Stimulated activated CD8-positive, alpha-beta memory T cell treated with anti-CD3 and anti-CD28 coated beads, Interleukin-7, amount 100 ng/mL, for 1 hour (primary cell): ENCODE measurements at places on chromosomes 2 and 18.

GRCh38 chr2:24659862-24660261 is 133.3 kb downstream of the PTRHD1 start:
- no peak for DNase-seq

DNA sequence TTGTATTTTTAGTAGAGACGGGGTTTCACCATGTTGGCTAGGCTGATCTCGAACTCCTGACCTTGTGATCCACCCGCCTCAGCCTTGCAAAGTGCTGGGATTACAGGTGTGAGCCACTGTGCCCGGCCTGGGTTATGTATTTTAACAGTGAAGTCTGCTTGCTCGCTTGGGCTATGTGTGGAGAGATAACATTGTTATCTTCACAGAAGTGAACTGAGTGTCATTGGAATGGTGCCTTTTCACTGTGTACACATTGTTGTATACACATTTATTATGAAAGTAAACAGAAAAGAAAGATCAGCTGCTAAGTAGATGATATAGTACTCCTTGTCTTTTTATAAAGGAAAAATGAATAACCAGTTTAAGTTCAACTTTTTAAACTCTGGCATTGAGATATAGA is 30.4 kb downstream of the RNF138 start:
- no peak for DNase-seq

- DNase-seq, result no peak
Measured at GRCh38 chr2:105590780-105591660, 153.7 kb upstream of the NCK2 start.

- DNase-seq, result no peak
Measured at GRCh38 chr2:218065239-218066006, 3.6 kb upstream of the RUFY4 start.

DNA sequence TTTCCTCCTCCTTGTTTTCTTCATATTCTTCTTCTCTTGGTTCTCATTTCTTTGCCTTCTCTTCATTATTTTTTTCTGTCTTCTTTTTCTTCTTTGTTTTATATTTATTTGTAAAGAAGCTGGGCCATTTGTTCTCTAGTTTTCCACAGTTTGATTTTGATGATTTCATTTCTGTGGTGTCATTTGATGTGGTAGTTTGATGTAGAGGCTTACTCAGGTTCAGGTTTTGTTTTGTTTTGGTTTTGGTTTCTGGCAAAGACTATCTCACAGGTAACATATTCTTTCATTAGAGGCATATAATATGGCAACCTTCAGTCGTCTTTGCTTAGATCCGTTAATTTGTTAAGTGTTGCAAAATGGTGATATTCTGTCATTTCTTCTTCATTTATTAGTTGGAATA is 75.3 kb downstream of the BABAM2 start:
- DNase-seq, result no peak

- DNase-seq, result no peak
Measured at GRCh38 chr2:38528008-38528442, 74.7 kb downstream of the HNRNPLL start.

GRCh38 chr2:174882416-174882815 is 118.1 kb upstream of the CHRNA1 start:
- DNase-seq, result no peak

GRCh38 chr18:54479365-54479764 is 111.7 kb upstream of the DYNAP start:
- DNase-seq, result no peak

- no peak for DNase-seq
Measured at GRCh38 chr2:11710632-11711353, 35.6 kb upstream of the LPIN1 start.

DNA sequence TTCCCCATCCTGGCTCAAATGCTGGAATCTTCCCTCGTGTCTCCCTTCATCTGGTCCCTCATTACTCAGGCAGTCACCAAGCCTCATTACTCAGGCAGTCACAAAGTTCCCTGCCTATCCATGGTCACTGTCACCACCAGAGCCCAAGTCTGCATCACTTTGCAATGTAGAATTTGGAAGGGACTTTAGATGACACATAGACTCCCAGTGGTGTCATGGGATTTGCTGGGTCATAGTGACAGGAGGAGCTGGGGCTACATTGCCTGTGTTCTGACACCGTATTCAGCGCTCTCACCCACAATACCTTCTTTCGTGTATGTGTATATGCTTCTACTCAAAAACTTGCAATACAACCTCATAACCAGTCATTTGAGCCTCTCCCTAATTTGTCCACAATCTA is 2.1 kb upstream of the EMILIN1 start:
- no peak for DNase-seq

GRCh38 chr18:29560270-29560669 is 1383.3 kb upstream of the CDH2 start:
- DNase-seq, result no peak

GRCh38 chr2:70832386-70832785 is 3.2 kb downstream of the CD207 start:
- no peak for DNase-seq

GRCh38 chr2:30511122-30512083 is 64.4 kb downstream of the LCLAT1 start:
- no peak for DNase-seq

DNA sequence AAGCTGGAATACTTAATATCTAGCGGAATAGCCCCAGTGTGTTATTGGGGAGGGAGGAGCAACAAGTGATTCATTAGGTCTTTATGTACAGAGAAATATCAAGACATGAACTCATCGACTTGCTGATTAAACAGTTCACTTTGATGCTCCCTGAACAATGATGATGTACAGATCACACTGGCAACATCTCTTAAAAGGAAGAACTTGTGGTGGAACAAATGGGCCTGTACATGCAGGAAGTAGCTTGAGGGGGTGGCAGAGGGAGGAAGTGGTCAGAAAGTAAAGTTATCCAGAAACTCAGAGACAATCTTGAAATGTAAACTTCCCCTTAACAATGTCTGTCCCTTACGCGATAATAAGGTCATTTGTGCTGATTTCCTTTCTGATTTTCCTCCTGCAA is 90.5 kb downstream of the NXPH2 start:
- no peak for DNase-seq

- DNase-seq, result no peak
Measured at GRCh38 chr2:133819906-133820305, 251.6 kb upstream of the NCKAP5 start.

DNA sequence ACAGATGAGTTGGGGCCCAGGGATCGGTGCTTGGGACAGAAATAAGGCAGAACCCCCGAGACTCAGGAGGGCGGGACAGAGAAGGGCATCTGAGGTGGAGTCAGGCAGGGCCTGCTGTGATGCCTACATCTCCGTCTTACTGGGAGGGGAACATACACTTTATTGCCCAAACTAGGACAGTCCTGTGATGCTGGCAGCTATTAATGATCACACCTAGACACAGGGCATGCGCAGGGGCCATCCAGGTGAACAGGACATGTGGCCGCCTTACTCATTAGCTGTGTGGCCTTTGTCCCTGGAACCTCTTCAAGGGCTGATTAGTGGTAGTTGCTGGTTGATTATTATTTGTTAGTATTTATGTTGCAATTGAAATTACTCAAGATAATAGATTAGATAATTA is 33.2 kb downstream of the MLPH start:
- no peak for DNase-seq

DNA sequence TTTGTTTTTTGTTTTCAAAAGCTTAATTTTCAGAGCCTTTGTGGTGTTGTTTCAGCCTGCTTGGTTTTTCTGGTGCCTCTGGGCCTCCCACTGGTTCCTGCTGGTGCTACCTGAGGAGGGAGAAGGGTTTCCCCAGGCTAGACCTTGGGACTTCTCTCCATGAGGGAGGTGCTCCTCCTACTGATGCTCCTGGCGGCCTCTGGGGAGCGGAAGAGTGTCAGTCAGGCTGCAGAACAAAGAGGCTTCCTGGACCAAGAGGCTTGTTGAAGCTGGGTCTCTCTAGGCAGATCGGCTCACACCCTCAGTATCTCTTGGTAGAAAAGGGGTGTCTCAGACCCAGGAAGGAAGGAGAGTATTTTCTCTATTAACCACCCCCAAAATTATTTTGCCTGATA is 32.2 kb downstream of the RFX8 start:
- DNase-seq, result no peak

DNA sequence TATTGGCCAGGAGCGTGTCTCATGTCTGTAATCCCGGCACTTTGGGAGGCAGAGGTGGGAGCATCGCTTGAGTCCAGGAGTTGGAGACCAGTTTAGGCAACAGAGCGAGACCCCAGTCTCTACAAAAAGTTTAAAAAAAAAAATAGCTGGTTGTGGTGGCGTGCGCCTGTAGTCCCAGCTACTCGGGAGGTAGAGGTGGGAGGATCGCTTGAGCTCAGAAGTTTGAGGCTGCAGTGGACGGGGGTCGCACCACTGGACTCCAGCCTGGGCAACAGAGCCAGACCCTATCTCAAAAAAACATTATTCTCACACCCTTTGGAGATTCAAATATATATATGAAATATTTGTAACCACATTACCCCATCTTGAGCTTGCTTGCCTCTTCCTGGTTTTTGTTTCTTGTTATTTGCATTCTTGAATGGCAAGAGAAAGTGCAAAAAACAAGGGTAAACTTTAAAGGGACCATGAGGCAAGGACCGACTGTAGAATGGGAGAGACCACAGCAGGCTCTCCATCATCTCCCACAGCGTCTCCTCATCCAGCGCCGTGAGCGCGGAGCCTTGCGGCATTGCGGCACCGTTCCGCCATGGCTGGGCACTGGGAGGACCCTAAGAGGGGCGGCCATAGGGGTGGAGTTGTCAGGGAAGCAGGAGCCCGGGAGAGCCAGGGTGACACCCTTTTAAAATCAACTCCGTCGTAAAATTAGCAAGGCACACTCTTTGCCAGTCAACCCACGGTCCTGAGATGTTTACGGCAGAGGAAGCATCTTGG is 1.4 kb downstream of the ELP2 start:
- no peak for DNase-seq

DNA sequence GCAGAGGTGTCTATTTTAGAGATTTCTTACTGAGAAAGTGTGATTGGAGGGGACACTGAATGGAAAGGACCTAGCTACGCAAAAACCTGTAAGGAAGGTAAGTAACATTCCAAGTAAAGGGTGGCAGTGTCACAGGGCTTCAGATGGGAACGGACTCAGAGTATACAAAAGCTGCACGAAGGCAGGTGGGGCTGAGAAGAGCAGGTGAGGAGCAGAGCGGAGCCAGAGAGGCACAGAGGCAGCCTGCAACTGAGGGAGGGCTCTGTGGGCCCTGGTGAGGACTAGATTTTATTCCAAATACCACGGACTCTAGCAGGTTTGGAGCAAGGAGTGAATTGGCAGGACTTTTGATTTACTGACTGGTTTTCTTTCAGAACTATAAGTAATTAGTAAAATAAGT is 331.3 kb upstream of the PKDCC start:
- DNase-seq, result no peak

GRCh38 chr18:9380621-9381395 is 46.2 kb downstream of the TWSG1 start:
- DNase-seq, result no peak

DNA sequence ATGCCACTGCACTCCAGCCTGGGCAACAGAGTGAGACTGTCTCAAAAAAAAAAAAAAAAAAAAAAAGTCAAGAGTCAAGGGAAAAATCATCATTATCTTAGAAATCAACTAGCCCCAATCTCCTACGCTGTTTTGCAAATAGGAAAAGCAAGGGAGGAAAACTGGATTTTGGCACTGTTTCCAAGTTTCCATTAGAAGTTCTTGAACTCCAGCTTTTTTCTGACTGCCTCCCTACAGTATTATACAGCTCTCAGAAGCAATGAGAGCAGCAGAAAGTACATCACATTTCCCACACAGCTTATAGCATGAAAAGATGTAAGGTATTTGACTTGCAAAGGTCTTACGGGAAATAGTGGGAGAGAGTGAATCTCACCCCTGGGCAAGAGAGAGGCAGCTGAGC is 127.8 kb downstream of the OSR1 start:
- no peak for DNase-seq

GRCh38 chr2:195407783-195408182 is 249.2 kb upstream of the SLC39A10 start:
- DNase-seq, result no peak

- no peak for DNase-seq
Measured at GRCh38 chr2:238336793-238337444, 16.6 kb downstream of the TRAF3IP1 start.

GRCh38 chr2:141611176-141611571 is 519.6 kb downstream of the LRP1B start:
- DNase-seq, result no peak

- DNase-seq, result no peak
Measured at GRCh38 chr18:32258148-32258547, 68.3 kb downstream of the MEP1B start.

GRCh38 chr2:26016012-26016705 is 17.7 kb upstream of the RAB10 start:
- no peak for DNase-seq

DNA sequence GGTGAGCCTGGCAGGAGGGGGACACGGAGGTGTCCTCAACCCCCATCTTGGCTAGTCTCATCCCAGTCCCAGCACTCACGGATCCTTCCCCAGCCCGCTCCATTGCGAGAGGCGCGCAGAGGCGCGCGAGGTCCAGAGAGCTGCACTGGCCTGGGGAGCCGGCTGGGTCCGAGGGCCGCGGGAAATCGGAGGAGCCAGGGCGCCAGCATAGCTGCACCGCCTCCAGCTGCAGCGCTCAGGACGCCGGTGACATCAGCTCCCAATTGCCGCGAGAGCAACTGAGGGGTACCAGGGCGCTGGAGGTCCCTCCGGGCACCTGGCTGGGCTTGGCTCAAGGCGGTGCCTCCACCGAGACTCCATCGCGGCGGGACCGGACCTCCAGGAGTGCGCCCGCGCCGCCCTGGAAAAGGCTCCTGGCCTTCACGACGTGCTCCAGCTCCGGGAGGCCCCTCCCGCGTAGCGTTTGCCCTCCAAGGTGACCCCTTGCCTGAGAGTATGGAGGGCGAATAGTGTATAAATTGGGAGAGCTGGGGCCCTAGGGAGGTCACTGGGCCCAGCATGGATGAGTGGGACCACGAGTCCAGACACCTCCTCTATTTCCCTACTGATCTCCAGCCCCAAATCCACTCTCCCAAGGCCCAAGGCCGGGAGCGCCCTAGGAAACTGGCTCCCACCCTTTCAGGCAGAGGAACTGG is 5.5 kb downstream of the RTKN start:
- DNase-seq, result no peak

DNA sequence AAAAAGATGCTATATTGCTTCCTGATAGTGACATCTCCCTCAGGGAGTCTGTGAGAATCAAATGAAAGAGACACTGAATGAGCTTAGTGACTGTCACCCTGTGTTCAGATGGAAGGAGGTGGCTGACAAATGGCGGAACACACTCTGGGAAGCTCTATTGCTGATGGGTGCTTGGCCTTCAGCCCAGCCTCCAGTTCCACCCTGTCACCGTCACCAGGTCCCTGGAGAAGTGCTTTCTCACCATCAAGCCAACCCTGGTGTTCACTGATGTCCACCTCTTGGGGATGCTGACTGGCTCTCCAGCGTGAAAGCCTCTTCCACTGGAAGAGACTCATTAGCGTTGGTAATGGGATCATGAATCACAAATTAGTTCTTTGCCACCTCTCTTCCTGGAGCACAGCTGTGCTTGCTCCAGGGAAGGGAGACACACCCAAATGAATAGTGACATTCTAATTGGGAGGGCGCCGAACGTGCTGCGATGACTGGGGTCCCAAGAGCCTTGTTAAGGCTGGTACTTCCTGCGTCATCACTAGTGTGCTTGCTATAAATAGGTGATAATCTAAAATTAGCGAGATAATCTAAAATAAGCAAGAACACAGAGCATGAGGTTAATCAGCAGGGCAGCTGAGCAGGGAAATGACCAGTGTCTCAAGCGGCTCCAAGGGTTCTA is 154.0 kb downstream of the CLIP4 start:
- DNase-seq, result no peak

- DNase-seq, result no peak
Measured at GRCh38 chr2:107418708-107419107, 408.0 kb upstream of the RGPD4 start.
